Activated T-helper 2 cell treated with anti-CD3 and anti-CD28 coated beads, Interferon-gamma antibody, Interleukin-2, Interleukin-4, amounts not matched to agents 10 μg/mL and 5 μg/mL and 100 μg/mL, durations not matched to agents 14 hours and 24 hours and 36 hours (primary cell): ENCODE measurements at places on chromosomes 3 and 15. TPM values are rescaled to one million over a fixed set of nuclear protein-coding genes. Genes with fewer than 3 reads are reported as not detected.

- DNase-seq = no peak
These were observed 49.5 kb upstream of the PCSK6 start for GRCh38 chr15:101538996-101539395.

GRCh38 chr3:12367346-12367745 lies 78.5 kb downstream of the PPARG start:
- DNase-seq = no peak

- DNase-seq = no peak
These were observed 3.8 kb downstream of the CX3CR1 start for GRCh38 chr3:39275963-39276593.

C3orf70 gene
- total RNA-seq = 0.05 and 0.07 TPM in 2 replicates

DNA sequence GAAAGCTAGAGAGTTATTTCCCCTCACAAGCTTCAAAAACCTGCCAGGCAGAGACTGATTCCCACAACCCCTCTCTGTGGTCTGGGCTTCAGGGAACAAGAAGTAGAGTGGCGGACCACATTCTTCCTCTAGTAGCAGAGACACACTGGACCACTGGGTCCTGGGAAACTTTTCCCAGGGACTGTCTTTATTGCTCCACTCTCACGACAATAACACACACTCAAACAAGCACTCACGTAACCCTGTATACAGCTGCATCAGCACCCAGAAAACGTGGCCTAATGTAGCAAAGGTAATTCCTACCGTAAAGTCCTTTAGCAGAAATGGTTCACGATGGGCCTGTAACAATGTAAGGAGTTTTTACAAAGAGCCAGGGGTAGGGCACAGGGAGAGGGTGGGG lies 27.6 kb downstream of the CPOX start:
- DNase-seq = no peak

- DNase-seq = no peak
These were observed 8.6 kb downstream of the PIK3CA start for GRCh38 chr3:179156775-179157174.

HYKK gene
- total RNA-seq = 0.74 and 0.89 TPM in 2 replicates

DNA sequence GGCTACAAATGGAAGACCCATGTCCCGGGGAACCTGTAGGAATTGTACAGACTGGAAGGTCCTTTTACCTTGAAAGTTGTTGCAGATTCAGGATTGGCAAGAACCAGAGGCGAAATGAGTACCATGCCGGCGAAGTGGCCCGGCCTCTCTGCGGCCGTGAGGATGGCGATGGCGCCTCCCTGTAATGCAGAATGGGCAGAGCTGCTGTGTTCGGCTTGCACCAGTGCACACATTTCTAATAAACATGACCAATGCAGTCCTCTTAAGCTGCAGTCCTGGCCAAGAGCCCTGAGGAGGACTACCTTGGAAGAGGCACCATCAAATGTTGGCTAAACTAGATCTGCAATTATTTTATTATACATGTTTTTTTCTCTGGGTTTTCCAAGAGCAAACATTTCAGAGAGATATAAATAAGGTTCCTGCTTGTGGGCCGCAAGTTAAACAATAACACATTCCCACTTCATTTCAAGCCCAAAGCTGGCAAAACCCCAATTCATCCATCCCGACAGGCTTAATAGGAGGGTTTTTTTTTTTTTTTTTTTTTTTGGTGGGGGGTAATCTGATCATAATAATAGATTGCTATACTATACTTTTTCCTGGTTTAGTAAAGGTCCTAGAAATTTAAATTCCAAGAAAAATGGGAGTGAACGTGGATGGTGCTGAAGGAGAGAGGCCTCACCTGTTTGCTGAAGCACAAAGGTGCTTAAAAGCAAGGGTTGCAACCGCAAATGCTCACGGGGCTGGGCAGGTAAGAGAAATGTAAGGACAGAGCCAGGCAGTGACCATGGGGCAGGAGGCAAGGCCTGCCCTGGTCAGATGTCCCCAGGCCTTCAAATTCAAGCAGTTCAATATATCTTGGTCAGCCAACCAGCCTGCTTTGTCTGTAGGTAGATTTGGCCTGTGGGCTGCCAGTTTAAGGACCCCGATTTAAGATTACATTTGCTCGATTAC lies 48.5 kb downstream of the ABTB1 start:
- DNase-seq = no peak

GRCh38 chr3:61877359-61878138 lies 316.2 kb downstream of the PTPRG start:
- no peak for DNase-seq

CAMP gene
- total RNA-seq = not detected in 2 replicates

GRCh38 chr15:70356919-70357318 lies 259.2 kb upstream of the TLE3 start:
- no peak for DNase-seq

GRCh38 chr3:71392251-71392650 lies 191.3 kb downstream of the FOXP1 start:
- DNase-seq = no peak

DNA sequence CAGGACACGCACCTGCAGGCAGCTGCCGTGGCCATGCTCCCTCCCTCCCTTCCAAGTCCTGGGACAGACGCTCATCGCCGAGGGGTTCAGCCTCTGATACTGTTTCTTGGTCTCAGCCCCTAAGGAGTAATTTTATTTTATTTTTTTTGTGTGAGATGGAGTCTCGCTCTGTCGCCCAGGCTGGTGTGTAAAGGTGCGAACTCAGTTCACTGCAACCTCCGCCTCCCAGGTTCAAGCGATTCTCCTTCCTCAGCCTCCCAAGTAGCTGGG lies 53.7 kb downstream of the ADAMTS7 start:
- DNase-seq = no peak

CHRFAM7A gene
- 2.1 TPM in 1 of 2 replicates, not detected in the other for total RNA-seq
